ENCODE measurements at places on chromosomes 3 and 15.
A peak's percentile ranks its signal among the peaks of the same experiment; 100 is the strongest.

GRCh38 chr3:48898383-48899234, at the start of gene SLC25A20:
Gene SLC25A20 (minus strand): TSS chr3:48898882. CDS start chr3:48898794, 88 bp downstream.
- DNase-seq, result peak; percentile 81

DNA sequence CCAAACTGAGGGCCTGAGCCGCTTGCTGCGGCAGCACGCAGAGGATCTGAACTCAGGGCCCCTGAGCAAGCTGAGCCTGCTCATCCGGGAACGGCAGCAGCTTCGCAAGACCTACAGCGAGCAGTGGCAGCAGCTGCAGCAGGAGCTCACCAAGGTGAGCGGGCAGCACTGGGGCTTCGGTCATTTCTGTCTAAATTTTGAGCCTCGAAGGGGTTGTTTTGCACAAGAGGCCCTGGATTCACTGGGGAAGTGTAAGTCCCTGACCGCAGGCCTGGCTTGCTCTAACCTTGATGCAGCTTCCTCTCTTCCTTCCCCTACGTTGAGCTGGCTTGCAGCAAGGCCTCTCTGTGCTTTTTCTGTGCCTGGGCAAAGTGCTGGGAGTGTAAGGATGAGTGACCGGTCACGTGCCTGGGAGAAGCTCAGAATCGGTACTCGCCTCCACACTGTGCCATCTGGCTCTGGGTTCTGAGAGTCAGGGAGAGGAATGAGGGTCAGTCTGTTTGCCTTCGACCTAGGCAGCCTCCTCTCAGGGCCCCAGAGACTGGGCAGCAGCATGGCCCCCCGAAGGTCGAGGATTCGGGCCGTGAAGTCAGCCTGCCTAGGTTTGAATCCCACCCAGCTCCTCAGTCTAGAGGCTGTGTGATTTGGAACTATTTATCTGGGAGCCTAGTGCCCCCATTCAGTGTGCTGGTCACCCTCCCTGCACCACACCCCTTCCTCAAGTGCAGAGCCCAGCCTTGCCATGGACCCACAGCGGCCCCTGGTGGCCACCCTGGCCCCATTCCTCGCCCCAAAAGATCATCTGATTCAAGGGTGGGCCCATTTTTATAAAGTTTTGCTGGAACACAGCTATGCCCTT, 1.4 kb downstream of the FES start:
- peak; percentile 66 for DNase-seq

DNA sequence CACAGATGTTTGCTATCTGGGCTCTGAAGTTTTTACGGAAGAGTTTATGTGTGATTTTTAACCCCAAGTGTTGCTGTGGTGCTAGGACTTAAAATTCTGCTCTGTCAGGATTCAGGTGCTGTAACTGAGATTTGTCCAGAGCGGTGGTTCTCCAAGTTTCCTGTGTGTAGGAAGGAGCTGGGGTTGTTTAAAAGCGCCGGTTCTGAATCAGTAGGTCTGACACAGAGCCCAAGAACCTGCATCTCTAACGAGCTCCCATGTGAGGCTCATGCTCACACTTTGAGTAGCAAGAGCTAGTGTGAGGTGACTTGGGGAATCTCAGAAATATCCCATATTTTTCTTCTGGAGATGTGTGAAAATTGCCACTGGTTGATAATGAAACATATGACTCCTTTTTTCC, 325.5 kb downstream of the SATB1 start:
- peak; percentile 18 for DNase-seq

- no peak for DNase-seq
Measured at GRCh38 chr3:170327040-170327808, 30.3 kb upstream of the SKIL start.

GRCh38 chr3:57065588-57065987, 5.1 kb downstream of the SPATA12 start:
- DNase-seq, result peak; percentile 20

DNA sequence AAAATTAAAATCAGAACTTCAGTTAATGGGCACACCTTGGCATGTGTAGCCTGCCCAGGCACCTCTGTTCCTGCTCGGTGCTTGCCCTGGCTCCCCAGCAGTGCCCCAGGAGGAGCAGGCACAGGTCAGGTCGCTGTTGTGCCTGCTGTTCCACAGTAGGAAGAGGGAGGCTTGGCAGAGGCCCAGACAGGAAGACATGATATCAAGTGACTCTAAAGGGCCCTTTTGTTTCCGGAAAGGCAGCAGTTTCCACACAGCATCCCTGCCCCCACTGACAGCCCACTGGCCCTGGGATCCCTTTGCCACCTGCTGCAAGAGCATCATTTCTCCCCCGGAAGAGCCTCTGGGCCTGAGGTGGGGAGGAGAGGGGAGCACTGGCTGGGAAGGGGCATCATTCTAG, 40.5 kb upstream of the HES1 start:
- DNase-seq, result no peak

DNA sequence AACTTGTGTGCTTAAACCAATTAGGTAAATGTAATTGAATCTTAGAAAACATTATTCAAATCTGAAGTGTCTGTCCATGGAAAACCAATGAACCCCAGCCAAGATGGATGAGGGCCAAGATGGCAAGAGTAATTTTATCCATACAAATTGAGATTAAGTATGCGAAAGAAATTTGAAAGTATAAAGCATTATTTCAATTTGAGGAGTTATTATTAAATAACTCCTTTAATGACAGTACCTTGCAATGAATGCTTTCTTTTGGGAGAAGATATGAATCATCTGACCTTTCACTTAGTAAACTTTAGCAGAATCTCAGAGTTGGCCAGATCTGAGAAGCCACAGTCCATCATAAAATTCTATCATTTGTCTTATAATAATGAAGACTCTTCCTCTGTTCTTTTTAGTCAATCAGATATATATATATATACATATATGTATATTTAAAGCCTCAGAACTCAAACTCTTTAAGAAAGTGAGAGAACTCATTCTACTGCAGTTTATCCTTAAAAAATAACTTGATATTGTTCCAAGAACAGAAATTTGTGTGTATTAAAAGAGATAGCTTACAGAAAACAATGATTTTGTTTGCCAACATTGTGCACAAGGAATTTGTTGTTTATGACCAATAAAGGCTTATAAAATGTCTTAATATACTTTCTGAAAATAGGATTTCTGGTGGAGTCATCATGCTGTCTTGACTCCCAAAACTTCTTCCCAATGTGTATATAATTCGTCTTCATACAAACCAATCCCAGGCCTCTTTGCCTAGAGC, 434.8 kb upstream of the THBS1 start:
- peak; percentile 54 for DNase-seq

DNA sequence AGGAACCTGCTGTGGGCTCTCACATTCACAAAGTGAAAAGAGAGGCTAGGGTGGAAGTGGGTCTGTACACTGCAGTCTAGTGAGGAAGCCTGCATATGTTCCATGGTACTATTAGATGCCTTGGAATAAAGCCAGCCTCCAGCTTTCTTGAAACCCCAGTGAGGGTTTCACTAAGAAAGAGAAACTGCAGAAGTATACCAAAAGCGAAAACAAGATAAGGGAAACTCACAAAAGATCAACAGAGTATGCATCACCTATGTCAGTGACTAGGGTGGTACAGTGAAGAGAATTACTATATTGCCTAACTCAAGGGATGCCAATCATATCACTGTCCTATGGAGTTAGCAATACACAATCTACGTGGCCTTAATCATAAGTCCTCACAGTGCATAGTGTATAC, 212.5 kb upstream of the GADL1 start:
- DNase-seq, result peak; percentile 9

DNA sequence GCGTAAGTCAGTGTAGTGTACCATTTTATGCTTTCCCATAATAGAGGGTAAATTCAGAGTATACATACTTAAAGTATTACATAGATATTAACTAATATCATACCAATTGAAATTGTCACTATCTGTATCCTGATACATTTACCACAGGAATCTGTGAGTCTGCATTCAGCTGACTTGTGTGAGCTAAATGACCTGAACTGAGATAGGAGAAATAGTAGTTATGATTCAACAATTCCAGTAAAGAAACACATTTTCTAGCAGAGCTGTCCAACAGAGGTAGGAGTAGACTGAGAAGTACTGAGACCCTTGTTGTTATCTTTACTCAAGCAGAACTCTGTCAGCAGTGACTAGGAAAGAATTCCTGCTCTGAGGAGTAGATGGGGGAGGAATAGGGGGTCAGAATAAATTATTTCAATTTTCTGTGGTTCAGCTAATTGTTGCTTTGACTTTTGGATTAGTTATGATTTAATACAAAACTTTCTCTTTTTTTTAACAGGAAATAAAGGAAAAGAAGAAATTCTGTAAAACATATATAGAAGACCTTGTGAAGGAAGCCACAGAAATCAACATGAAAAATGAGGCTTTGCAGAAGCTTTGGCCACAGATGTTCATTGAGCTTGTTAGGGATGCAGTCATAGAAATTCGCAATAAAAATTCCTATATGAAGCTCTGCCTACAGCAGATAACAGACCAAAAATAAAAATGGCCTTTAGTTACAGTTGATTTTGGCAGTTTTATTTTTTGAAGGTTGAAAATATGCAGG, 66.2 kb upstream of the THSD4 start:
- peak; percentile 87 for DNase-seq

DNA sequence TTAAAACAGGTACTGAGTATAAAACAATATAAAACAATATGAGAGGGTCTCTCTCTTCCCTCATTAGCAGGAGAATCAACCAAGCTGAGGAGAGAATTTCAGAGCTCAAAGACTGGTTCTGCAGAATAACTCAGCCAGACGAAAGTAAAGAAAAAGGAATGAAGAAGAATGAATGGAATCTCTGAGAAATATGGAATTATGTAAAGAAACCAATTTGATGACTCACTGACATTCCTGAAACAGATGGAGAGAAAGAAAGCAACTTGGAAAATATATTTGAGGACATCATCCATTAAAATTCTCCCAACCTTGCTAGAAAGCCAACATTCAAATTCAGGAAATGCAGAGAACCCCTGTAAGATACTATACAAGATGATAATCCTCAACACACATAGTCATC, 630.9 kb downstream of the PYDC2 start:
- peak; percentile 27 for DNase-seq

Data from astrocyte of the spinal cord (primary cell).